ENCODE measurements at places on chromosomes 2 and 18. TPM values are rescaled to one million over a fixed set of nuclear protein-coding genes. Genes with fewer than 3 reads are reported as not detected.

DNA sequence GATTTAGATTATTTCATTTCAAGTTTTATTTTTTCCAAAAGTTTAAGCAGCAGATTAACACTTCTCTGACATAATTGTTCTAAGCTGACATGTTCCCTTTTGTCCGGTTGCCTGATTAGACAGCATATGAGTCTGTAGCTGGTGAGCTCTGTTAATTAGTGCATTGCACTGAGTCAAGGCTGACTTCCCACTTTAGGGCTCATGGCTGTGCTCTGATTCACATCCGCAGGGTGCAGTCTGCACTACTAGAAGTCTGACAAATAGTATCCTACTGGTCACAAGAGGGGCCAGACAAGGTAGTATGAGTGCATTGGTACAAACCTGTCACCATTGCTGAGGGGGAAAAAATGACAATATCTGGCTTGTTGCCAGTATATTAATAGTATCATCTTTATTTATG, 443.9 kb upstream of the ZNF804A start:
- no peaks in the 10 kb centered on the region for H3K36me3 ChIP-seq
- no peaks in the 10 kb centered on the region for H3K27me3 ChIP-seq
- H3K4me3 ChIP-seq = no peak overlapping the region
- H3K4me1 ChIP-seq = no peaks in the 10 kb centered on the region
- H3K27ac ChIP-seq = no peak overlapping the region

DNA sequence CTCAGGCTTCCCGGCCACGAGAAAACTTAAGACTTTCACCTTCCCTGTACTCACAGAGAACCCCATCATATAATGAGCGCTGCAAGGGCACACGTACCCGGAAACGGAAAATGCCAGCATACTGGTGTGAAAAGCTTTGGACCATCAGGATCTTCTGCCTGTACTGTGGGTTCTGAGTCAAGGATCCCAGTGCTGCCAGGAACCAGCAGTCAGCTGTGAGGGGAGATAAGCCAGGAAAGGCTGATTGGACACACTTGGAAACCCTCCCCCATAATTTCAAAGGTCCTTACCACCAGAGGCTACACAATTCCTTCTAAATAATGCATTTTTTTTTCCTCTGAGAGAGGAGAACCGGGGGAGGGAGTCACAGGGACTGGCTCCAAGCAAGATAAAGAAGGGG, 31.4 kb downstream of the CAPN13 start:
- H3K36me3 ChIP-seq = no peaks in the 10 kb centered on the region
- DNase-seq = no peak
- H3K4me3 ChIP-seq = no peak overlapping the region
- H3K27me3 ChIP-seq = no peaks in the 10 kb centered on the region

DNA sequence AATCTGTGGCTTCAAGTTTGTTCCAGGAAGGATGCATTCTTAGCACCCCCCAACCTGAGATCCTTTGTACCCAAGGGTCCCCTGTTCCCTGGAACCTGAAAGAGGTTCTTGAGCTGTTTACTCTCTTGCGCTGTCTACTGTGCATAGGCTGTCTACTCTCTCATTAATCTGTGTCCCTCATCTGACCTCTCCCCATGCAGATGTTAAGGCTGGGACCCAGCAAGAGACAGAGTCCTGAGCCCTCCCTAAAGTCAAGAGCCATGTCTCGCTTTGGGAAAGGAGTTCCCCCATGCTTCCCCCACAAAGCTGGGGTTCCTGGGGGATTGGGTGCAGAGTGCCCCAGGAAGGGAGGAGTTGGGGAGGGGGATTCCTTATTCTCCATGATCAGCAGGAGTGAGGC, 312.9 kb downstream of the CYP26B1 start:
- H3K36me3 ChIP-seq = no peaks in the 10 kb centered on the region
- H3K4me3 ChIP-seq = no peak overlapping the region
- H3K27me3 ChIP-seq = no peaks in the 10 kb centered on the region
- no peak overlapping the region for H3K27ac ChIP-seq

GRCh38 chr2:164599954-164600589, 21.2 kb downstream of the GRB14 start:
- no peak overlapping the region for H3K27ac ChIP-seq
- no peaks in the 10 kb centered on the region for H3K4me1 ChIP-seq
- no peak overlapping the region for H3K4me3 ChIP-seq
- no peak for DNase-seq
- H3K36me3 ChIP-seq = no peaks in the 10 kb centered on the region

GRCh38 chr2:72696559-72696958, 129.3 kb downstream of the EXOC6B start:
- H3K36me3 ChIP-seq = no peaks in the 10 kb centered on the region
- no peaks in the 10 kb centered on the region for H3K27me3 ChIP-seq
- H3K27ac ChIP-seq = no peak overlapping the region
- no peak overlapping the region for H3K4me3 ChIP-seq

DNA sequence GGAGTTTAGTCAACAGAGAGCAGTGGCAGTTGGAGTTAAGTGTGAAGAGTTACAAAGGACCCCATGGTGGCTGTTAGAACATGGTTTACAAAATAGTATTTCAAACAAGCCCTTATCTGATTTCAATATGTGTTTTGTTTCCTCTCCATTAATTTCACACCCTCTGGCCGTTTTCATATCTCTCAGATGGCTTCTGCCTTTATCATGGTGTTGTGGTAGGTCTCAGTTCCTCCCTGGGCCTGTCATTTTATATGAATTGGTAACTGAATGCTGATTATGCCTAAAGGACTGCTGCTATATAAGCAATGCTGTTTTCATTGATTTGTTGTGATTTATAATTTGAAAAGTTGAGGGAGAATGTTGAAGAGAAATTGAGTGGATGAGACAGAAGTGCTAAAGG, 686.7 kb downstream of the NYAP2 start:
- H3K27ac ChIP-seq = no peak overlapping the region
- no peak for DNase-seq
- no peak overlapping the region for H3K4me3 ChIP-seq
- no peaks in the 10 kb centered on the region for H3K36me3 ChIP-seq

GRCh38 chr2:177894546-177894945, 178.0 kb downstream of the PDE11A start:
- no peaks in the 10 kb centered on the region for H3K4me1 ChIP-seq
- no peaks in the 10 kb centered on the region for H3K36me3 ChIP-seq
- H3K4me3 ChIP-seq = no peak overlapping the region
- H3K27me3 ChIP-seq = no peaks in the 10 kb centered on the region

GRCh38 chr18:45670281-45670962, 53.6 kb upstream of the SLC14A1 start:
- peaks cover 63% of the 10 kb centered on the region for H3K4me1 ChIP-seq
- H3K27me3 ChIP-seq = no peaks in the 10 kb centered on the region
- H3K27ac ChIP-seq = peak overlapping the region; percentile 79
- H3K36me3 ChIP-seq = no peaks in the 10 kb centered on the region

DNA sequence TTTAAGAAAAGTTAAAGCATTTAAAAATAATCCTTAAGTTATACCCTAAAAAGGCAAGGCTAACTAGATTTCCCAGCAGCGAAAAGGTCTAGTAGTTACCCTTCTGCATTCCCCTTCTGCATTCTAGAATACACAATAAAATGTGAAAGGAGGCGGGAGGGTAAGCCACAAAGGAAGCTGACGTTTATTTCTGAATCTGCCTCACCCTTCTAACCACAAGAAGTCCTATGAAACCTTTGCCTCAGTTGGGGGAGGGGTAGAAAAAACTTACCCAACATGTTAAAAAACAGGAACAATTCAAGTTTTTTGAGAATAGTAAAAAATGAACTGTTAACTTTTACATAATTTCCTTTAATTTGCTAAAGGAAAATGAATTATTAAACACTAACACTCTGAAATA, 11.3 kb downstream of the STK17B start:
- no peak overlapping the region for H3K27ac ChIP-seq
- H3K27me3 ChIP-seq = no peaks in the 10 kb centered on the region
- peak overlapping the region; percentile 14 for H3K4me3 ChIP-seq

DNA sequence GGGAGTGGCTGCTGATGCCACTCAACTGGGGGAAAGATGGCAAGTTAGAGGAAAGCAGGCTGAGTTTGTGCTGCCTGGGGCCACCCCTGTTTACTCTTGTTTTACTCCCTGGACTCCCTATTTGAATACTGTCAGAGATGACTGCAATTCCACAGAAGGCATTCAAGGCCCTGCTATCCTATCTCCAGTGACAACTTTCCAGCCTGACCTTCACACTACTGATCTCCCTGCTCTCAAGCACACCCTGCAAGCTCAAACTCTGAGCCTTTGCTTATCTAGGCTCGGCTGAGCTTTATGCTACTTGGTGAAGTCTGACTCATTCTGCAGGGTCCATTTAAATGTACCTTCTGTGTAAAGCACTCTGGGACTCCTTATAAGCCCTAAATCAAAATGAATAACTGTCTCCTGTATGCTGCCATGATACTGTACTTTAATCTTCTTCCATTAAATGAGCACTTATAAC, 39.3 kb upstream of the DSG1 start:
- H3K27me3 ChIP-seq = no peaks in the 10 kb centered on the region
- H3K4me3 ChIP-seq = no peak overlapping the region
- H3K27ac ChIP-seq = no peak overlapping the region
- DNase-seq = no peak

CNDP1 gene
- total RNA-seq = 0.09 TPM

SH2D6 gene
- total RNA-seq = 0.33 TPM

ADGRF3 gene
- total RNA-seq = 0.33 TPM

Data from thymus (tissue), 14 donors.